ENCODE measurements at places on chromosomes 7 and 10.
A peak's percentile ranks its signal among the peaks of the same experiment; 100 is the strongest.

DNA sequence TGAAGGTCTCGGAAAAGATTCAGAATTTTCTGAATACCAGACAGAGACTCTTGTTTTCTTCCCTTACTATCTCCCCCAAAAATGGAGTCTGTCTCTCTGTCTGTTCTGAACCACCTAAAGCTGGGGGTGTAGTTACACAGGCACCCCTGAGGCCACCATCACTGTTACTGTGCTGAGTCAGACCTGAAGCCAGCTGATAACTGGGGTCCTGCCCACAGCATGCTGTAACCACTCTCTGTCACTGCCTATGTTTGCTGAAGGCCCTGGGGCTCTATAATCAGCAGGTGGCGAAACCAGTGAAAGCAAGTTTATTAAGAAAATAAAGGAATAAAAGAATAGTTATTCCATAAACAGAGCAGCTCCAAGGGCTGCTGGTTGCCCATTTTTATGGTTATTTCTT lies 575.2 kb upstream of the POT1 start:
- DNase-seq, result no peak

- DNase-seq, result no peak
Measured at GRCh38 chr10:62461120-62461519, 87.0 kb downstream of the ZNF365 start.

DNA sequence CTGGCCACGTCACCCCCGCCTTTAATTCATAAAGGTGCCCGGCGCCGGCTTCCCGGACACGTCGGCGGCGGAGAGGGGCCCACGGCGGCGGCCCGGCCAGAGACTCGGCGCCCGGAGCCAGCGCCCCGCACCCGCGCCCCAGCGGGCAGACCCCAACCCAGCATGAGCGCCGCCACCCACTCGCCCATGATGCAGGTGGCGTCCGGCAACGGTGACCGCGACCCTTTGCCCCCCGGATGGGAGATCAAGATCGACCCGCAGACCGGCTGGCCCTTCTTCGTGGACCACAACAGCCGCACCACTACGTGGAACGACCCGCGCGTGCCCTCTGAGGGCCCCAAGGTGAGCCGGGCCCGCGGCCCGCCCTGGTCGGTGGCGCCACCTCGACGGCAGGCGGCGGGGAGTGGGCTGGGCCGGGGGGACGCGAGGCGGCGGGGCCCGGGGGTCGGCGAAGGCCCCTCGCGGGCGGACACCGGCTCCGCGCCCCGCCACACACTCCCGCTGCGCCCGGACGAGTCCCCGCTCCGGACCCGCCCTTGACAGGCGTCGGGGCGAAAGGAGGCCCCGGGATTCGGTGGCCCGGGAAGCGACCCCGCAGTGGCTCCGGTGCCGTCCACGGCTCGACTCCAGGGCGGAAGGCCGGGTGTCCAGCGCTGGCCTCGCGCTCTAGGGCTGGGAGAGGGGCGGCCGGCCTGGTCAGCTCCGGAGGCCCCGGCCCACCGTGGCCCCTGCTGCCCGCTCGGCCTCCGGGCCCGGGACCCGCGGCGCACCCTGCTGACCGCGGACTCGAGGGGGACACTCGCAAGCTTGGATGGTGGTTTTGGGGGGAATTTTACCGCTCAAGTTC lies 557 bp downstream of the BAG3 start:
- peak; percentile 73 for DNase-seq

- DNase-seq, result no peak
Measured at GRCh38 chr10:50232261-50232639, 19.1 kb downstream of the ASAH2 start.

- no peak for DNase-seq
Measured at GRCh38 chr10:62573929-62574328, 199.8 kb downstream of the ZNF365 start.

GRCh38 chr7:149194799-149195179 lies 557 bp upstream of the ZNF282 start:
- DNase-seq, result no peak

GRCh38 chr7:50264908-50265307 lies 39.6 kb upstream of the IKZF1 start:
- no peak for DNase-seq

GRCh38 chr7:14894826-14895225 lies 7.7 kb downstream of the DGKB start:
- DNase-seq, result no peak

DNA sequence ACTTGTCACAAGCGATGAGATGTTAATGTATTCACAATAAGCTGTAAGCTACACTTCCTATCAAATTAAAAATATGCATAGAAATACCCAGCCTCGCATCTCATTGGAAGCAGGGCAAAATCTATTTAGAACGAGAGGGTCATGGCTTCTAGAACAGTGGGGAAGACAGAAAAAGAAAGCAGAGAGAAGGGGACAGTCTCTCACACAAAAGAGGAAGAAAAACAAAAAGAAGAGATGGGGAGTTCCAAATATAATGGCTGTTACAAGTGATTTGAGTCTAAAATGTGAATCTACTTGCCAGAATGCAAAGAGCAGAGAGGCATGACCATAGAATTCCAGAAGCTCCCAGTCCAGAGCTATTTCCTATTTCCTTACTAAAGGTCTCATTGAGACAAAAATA lies 13.8 kb downstream of the LRRN3 start:
- no peak for DNase-seq

DNA sequence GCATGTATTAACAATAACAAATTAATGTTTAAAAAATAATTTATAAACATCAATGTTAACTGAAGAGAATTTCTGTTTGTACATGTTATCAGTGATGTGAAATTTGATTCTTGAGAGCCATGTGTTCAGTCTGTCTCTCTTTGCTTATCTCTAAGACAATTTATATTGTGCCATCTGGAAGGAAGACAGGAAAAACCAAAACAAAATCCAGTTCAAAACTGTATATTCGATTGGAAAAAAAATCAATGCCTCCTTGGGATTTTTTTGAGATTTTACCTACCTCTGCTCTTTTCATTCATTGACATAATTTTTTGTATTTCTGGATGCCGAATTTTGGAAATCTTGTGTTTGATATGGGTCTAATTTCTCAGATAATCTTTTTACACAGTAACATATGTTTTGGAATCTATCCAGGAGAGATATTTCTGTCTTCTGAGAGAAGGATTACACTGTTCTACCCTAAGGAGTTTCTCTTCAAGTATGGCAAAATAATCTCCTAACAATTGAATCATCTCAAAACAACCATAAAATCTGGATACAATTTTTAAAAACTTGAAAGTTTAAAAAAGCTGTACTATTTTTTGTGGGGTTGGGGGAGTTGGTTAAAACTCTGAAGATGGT lies 311.9 kb upstream of the GNAI1 start:
- no peak for DNase-seq

DNA sequence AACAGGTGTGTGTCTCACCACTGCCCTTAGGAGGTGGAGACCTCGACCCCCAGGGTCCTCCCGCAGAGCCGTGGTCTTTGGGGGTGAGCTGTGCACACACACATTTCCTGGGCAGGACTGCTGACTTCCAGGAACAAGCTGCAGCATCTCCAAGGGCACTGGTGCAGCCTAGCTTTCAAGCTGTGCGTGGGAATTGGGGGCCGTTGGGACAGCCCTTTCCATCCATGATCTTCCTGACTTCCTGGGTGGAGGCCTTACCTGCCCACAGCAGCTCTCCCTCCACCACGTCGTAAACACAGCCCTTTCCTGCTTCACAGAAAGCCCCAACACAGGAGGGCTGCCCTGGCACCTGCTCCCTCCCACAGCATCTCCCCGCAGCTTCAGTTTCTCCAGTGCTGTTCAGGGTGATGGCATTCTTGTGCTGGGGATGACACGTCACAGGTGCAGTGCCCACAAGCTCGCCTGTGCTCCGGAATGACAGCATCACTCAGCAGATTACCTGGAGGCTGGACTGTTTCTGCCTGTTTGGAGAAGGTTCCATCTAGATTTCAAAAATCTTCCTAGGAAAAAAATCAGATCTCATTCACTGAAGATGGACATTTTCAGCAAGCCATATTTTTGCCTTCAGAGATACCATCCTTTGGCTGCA lies 208.0 kb upstream of the PPP2R2D start:
- DNase-seq, result no peak

- DNase-seq, result no peak
Measured at GRCh38 chr10:130567011-130567410, 430.8 kb downstream of the GLRX3 start.

DNA sequence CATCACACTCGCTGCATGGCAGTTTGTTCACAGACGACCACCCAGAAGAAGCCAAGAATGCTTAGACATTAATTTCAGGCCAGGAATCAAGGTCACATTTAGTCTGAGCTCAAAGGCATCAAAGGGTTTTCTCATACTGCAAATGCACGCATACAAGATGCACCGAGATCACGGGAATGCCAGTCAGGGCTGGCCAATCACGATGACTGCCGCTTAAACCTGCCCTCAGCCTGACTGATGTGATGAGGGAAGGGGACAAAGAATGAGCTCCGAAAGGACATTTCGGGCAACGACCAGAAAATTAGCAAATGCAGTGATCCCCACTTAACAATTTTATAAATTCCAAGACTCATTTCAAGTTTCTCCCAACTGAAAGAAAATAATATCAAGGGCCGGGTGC lies 20.2 kb downstream of the CTBP2 start:
- no peak for DNase-seq

- DNase-seq, result no peak
Measured at GRCh38 chr7:55469721-55470120, 102.6 kb downstream of the VOPP1 start.

DNA sequence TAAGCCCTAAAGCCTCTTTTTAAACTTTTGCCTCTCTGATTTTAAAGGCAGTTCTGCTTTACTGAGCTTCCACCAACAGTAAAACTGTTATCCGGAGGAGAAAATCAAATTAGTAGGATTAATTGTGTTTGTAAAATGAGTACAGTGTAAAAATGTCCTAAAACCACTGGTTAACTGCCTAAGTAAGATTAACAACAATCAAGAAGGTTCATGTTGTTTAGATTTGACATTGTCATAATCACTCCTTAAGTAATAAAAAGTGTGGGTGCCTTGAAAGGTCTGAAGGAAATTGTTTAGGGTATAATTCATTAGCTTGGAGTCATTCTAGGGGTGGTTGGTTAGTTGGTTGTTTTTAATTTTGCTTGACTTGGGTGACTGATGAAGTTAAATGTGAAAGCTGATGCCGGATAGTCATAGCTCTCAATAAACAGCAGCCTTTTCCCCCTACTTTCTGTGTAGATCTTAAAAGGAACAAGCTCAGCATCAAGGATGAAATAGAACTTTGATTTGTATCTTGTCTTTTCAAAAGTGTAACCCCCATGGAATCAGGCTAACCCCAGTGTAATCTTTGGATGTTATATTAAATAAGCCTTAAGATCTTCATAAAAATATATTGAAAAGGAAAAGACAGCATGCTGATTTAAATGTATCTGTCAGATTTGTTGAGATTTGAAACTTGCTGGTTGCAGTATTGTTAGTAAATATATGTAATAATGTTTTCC lies 148.3 kb downstream of the ARID5B start:
- DNase-seq, result no peak

GRCh38 chr10:115773832-115774231 lies 499.2 kb downstream of the GFRA1 start:
- DNase-seq, result no peak

- no peak for DNase-seq
Measured at GRCh38 chr10:63558132-63558784, 37.1 kb downstream of the REEP3 start.

GRCh38 chr10:100009793-100010676 lies at the start of gene DNMBP:
DNMBP (minus strand) TSS chr10:100009947; CDS start chr10:99972124, 37,823 bp downstream.
- peak; percentile 89 for DNase-seq

- no peak for DNase-seq
Measured at GRCh38 chr7:43307522-43307921, 195.1 kb downstream of the HECW1 start.

DNA sequence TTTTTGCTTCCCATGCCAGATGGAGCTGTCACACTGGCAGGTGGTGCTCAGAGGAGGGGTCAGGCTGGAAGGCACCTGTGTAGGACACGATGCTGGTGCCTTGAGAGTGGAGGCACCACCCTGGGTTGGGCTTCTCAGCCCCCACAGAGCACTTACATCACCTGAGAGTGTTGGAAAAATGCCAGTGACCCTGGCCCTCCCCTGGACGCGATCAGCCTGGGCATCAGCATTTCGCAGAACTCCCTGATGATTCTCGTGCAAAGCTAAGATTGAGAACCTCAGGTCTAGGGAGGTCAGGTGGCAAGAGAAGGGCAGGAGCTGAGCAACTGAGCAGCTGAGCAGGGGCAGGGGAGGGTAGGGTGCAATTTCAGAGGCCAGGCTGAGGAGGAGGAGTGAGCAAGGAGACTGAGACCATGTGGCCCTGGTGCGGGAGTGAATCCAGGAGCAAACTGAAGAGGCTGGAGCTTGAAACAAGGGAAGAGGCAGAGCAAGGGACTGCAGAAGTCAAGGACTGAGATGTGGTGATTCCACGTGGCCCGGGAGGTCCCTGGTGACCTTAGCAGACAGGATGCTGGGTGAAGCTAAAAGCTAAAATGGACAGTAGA lies 24.7 kb upstream of the GRID1 start:
- no peak for DNase-seq

GRCh38 chr10:132484922-132485321 lies 52.7 kb upstream of the INPP5A start:
- no peak for DNase-seq

- DNase-seq, result no peak
Measured at GRCh38 chr7:129782818-129783583, 169.8 kb downstream of the UBE2H start.

- no peak for DNase-seq
Measured at GRCh38 chr10:109889867-109890266, 33.4 kb downstream of the XPNPEP1 start.

DNA sequence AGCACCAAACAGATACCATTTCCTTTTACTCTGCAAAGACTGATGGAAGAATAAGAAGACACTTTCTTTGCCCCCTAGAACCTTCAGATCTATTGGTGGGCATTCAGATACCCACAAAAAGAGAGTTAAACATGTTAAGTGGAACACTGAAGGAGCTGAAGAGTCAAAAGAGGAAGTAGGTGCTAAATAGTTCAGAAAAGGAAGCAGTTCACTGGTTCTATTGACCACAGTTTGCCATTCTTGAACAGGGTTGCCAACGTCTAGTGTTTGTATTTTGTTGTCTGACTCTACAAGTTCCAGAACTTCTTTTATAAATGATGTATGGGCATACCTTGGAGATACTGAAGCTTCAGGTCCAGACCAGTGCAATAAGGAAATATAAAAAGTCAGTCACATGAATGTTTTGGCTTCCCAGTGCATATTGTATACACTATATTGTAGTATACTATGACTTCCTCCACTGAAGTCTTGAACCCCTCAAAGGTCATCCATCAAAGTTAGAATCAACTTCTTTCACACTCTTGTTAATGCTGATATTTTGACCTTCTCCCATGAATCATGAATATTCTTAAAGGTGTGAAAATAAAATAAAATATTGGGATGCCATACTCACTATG lies 47.5 kb upstream of the AGR3 start:
- DNase-seq, result no peak

DNA sequence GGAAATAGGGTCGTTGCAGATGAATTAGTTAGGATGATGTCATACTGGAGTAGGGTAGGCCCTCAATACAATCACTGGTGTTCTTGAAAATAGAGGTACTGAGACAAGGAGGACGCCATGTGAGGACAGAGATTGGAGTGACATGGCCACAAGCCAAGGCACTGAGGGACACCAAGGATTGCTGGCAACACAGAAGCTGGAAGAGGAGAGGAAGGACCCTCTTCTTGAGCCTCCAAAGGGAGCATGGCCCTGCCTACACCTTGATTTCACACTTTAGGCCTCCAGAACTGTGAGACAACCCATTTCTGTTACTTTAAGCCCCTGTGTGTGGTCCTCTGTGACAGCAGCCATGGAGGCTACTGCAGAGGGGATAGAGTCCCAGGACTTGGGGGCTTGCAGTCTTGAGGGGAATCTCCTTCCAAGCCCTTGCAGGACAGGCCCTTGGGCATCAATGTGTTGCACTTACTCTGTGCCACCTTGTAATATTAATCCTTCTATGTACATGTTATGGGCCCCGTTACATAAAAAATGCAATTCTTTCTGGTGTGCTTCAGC lies 3.7 kb upstream of the AOC1 start:
- DNase-seq, result peak; percentile 18

GRCh38 chr10:71421075-71421434 lies 24.3 kb downstream of the CDH23 start:
- peak; percentile 14 for DNase-seq
